ENCODE measurements at places on chromosomes 5 and 9.

GRCh38 chr5:90248640-90249039 lies 160.9 kb downstream of the CETN3 start:
- DNase-seq: no peak

DNA sequence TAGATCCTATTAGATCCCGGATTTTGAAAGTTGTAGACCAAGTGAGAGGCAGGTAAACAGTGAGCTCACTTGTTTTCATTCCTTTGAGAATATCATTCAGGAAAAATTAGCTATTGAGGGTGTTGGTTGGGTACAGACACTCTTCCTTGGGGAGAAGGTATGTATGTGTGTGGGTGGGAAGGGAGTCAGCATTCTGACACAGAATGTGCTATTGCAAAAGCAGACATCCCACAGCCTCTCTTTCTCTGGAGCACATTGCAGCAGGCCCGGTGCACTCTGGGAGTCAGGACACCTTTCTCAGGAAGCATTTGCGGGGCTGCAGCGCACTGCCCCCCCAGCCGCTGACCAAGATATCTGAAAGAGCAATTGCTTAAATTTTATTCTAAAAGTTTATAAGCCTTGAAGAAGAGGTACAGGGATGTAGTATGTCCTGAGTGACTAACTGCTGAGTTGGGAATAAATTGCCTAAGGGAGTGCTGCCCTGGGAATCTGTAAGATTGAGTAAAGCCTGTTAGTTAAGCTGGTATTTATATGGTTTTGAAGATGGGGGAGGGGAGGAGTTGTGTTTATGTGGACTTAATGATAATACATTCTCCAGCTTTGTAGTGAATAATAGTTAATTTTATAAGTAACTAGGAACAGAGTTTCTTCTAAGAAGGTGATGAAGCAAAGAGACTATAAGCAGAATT lies 5.2 kb downstream of the TNFAIP8 start:
- DNase-seq: no peak

- no peak for DNase-seq
These were observed 31.2 kb downstream of the CDK7 start for GRCh38 chr5:69265931-69266330.

GRCh38 chr9:119986205-119986604 lies 593.8 kb downstream of the CDK5RAP2 start:
- DNase-seq: no peak

- no peak for DNase-seq
These were observed 218.0 kb upstream of the PCSK5 start for GRCh38 chr9:75672478-75672877.

GRCh38 chr5:121752149-121752548 lies 99.5 kb upstream of the FTMT start:
- no peak for DNase-seq

DNA sequence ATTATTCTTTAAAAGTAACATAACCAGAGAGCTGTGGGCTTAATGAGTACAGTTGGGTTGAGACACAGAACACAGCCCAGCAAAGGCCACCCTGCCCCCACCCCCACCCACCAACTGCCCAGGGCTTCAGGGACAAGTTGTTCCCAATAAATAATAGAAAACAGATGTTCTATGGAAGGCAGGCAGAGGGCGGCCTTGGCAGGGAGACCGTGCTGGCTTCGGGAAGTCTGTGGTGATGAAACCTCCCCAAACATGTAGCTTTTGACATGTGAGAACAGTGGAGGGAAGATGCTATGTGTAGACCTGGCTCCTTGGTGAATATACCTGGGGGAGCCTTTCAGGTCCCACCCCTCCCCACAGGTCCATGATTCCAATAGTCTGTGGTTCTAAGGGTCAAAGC lies 10.0 kb downstream of the TRAF1 start:
- DNase-seq: no peak

- no peak for DNase-seq
These were observed 34.9 kb downstream of the PCDH1 start for GRCh38 chr5:141843156-141843927.

DNA sequence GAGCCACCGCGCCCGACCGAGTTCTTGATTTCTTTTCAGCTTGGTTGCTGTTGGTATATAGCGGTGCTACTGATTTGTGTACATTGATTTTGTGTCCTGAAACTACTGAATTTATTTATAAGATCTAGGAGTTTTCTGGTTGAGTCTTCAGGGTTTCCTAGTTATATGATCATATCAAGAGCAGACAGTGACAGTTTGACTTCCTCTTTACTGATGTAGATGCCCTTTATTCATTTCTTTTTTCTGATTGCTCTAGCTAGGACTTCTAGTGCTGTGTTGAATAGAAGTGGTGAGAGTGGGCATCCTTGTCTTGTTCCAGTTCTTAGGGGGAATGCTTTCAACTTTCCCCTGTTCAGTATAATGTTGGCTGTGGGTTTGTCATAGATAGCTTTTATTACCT lies 17.4 kb upstream of the LRRC19 start:
- DNase-seq: no peak

GRCh38 chr5:131538177-131538593 lies 96.8 kb downstream of the RAPGEF6 start:
- no peak for DNase-seq

- no peak for DNase-seq
These were observed 764.5 kb downstream of the EFNA5 start for GRCh38 chr5:106906199-106906598.

- DNase-seq: no peak
These were observed 435.1 kb upstream of the CDH9 start for GRCh38 chr5:27473307-27474046.

DNA sequence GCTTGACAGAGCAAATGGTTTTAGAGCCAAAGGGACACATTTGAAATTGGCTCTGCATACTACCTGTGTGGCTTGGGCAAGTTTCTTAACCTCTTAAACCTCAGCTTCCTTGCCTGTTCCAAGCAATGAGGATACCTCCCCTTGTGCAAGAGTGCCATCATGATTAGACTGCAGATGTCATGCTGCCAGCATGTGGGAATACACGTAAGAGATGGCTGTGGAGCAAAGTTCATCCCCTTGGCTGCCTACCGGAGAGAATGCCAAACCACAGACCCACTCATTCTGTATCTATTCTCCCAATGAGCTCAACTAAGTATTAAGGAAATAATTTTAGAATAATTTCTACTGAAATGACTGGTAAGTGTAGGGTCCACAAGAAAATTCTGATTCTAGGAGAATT lies 101.3 kb downstream of the WDR41 start:
- DNase-seq: peak; percentile 40

GRCh38 chr9:107633406-107633805 lies 143.8 kb upstream of the KLF4 start:
- no peak for DNase-seq

DNA sequence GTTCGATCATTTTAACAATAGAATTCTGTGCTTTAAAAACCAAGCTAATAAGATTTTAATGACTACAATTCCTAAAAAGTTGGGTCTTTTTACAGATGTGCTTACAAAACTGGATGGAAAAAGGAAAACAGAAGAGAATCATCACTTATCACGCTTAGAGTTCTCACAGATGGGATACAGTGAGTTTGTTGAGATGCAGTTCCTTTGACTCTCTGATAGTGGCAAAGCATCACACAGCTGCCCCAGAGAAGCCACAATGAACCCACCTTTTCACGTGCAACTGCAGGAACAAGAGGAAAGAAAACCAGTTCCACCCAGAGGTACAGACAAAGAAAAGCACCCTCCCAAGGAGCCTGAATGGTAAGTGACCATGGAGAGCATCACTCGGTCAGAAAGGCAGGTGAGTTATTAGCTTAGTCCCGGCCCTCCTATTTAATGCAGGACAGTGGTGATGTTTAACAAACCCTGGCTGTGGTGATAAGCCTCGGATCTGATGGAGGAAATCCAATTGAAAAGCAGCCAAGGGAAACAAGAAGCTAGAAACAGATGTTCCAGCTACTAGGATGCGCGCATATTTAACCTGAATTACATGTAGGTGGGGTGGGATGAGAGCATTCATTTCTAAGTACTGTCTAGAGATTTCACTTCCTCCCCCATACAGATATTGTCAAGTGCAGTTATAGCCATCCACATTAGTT lies 167.7 kb downstream of the TARS1 start:
- DNase-seq: no peak

DNA sequence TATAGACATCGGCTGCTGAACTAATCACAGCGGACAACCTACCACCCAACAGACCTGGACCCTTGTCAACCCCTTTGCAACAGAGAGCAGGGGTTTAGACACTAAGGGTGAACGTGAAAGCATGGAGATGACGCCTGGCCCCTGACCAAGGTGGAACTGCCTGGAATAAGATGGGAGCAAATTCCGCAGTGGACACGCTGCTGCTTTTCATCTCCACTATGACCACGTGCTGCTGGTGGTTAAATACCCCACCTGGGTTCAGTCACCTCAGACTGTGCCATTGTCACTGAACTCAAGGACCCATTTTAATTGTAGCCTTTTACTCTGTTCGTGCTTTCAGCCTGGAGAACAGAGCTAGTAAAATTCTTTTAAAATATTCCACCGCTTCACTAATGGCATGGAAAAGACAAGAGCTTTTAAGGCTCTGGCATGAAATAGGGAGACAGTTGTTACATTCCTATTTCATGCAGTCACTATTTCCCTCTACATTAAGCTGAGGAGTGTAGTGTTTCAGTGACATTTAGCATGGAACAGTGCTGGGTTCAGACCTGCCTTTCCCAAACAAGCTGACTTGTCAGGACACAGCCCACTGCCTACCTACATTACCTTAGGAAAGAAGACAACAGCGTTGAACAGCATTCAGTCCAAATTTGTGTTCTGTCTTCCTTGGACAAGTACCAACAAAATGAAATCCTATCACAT lies 96.8 kb downstream of the ANKRD18B start:
- DNase-seq: peak; percentile 74

GRCh38 chr9:92308893-92309292 lies 15.4 kb upstream of the IARS1 start:
- no peak for DNase-seq

- no peak for DNase-seq
These were observed 48.6 kb downstream of the UBAP1 start for GRCh38 chr9:34227445-34227844.

DNA sequence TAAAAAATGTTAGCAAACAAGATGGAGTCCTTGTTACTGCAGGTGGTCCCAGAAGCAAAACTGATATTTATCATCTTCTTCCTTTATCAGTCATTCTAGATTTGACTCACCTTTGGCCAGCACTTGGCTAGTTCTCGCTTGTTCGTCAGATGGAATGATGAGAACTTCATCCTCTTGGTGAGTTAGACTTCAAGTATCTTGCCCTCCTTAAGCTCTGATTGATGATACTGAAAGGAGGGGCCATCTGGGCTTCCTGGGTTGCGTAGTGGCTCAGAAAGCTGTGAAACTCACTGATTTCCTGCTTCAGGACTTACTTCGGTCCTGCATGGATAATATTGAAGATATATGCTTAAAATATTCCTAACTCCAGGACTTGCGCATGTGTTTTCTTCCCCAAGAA lies 1248.2 kb upstream of the CDH9 start:
- no peak for DNase-seq

DNA sequence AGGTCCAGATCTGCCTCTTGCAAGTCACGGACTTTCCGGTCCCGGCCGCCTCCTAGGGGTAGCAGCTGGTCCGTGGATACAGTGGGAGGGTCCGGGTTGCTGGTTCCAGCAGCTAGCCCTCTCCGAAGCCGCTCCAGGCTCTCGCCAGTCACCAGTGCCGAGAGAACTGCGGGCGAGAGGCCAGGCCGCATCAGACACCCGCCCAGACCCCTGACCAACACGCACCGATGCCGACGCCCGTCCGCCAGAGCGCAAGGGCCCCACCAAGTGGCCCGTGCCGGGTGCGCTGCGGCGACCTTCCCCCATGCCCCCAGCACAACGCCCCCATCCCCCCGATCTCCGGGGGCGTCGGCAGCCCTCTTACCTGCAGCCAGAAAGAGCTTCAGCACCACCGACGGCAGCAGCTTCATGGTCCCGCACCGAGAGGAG lies 470 bp downstream of the HBEGF start:
- DNase-seq: no peak

DNA sequence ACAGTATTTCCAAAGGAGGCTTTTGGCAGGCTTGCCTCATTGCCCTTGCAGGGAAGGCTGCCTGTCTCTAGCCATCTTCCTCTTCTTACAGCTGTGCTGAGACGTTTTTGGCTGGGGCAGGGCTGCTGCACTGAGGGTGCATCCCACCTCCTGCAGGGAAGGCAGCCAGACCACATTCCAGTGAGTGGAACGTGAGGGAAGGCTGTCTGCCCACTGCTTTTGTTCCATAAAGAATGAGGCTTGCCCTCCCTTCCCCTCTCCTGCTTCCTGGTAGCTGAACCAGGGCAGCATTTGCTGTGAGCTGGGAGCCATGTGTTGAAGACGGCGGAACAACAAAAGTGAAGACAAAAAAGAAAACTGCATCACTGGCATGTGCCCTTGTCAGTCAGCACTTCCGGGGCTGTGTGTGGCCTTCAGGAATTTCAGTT lies 16.8 kb downstream of the MGAT1 start:
- DNase-seq: peak; percentile 50

DNA sequence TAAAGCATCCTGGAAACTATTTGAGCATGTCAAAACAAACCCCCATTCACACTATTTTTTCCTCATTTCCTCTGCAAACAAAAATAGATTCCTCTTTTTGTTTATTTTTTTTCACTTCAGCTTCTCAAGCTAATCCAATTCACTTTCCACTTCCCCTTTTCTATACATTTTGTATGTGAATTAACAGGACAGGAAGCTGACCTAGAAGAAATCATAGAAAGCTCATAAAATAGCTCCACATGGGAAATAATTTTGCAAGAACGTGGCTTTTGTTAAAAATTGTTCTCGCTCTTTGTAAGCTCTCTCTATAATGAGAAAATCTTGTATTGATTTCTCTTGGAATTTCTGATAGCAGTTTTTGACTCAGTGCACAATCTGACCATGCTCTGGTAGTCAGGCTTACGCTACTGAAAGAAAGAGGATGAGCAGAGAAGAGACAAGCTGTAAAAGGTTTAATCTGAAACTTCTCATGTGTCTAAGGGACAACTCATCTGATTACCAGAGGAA lies 215.8 kb downstream of the ADAMTS12 start:
- no peak for DNase-seq

DNA sequence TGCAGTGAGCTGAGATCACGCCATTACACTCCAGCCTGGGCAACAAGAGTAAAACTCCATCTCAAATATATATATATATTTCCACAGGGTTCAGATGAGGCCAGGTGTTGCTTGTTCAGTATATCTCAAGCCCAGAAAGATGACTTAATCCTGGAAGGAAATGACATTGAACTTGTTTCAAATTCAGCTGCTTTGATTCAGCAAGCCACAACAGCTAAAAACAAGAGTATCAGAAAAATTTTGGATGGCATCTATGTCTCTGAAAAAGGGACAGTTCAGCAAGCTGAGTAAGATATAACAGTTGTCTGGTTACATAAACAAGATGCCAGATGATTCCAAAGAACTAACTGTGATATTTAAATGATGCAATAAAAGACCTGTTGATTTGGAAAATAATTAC lies 352.0 kb downstream of the KCTD16 start:
- DNase-seq: no peak

DNA sequence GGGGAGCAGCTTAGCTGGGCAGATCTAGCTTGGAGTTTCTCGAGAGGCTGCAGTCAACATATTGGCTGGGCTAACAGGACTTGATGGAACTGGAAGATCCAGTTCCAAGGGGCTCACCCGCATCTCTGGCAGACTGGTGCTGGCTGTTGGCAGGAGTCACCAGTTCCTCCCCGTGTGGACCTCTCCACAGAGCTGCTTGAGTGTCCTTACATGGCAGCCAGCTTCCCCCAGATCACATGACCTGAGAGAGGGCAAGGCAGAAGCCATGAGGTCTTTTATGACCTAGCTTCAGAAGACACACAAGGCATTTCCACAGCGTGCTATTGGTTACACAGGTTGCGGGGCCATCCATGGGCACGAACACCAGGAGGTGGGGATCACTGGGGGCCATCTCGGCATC lies 26.4 kb upstream of the RXRA start:
- DNase-seq: no peak

- DNase-seq: no peak
These were observed 250.4 kb downstream of the LRRC70 start for GRCh38 chr5:62828742-62829603.

All from BJ (cell line).